ENCODE measurements at places on chromosomes 2 and 18.

GRCh38 chr2:14602309-14602708 is 30.2 kb upstream of the LRATD1 start:
- no peak for DNase-seq

GRCh38 chr2:196067088-196067382 is 1.6 kb downstream of the DNAH7 start:
- no peak for DNase-seq

DNA sequence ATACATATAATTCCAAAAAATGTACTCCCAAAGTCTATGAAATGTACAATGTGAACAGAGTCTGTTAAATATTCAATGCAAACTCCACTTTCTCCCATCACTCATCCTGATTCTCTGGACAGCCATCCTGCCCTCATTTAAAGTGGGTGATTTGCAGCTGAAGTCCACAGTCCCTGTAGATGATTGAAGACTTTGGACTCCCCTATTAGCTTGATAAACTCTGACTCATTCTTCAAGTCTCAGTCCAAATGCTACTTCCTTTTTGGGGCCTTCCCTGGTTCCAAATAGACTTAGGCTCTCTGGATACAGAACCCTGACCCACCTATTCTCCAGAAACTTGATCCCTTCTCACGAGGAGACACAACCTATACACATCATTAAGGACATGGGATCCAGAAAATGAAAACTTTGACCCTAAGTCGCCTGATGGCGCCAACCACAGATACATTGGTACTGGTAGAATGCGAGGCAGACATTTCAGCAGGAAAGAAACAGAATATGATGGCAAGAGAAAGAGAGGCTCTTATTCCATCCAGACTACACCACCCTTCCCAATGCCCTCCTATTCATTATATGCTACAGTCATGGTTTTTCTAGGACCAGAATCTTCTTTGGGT is 122.7 kb downstream of the VIT start:
- DNase-seq, result no peak

DNA sequence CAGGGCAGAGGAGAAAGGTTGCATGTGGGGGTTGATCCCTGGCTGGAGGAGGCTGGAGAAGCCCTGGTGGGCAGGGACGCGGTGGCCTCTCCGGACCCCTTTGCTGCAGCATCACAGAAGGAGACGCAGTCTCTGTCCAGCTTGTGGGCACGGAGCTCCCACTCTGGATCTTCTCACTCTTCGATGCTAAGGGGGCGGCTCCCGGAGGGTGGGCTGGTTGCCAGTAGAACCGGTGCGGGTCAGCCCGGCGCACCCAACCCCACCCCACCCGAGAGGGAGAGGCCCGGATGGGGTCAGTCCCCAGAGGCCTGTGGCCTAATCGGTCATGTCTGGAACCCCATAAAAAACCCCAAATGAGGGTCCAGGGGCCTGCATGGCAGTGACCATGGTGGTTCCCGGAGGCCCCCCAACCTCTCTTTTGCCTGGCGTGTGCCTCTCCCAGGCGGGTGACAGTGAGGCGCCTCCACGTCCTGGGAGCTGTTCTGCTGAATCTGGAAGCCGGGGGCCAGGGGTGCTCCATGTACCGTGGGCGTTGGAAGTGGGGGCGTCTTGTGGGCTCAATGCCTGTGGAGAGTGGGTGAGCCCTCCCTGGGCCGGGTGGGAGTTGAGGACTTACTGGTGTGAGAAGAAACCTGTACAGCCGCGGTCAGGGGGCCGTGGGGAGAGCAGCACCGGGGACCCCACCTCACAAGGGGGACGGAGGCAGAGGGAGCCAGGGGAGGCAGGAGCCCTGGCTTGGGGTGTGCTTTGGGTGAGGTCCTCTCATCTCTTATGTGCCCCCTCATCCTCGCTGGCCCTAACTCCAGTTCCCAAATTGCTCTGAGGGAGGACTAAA is 79.6 kb downstream of the RTP5 start:
- no peak for DNase-seq

GRCh38 chr18:44742718-44743311 is 62.1 kb downstream of the SETBP1 start:
- no peak for DNase-seq

DNA sequence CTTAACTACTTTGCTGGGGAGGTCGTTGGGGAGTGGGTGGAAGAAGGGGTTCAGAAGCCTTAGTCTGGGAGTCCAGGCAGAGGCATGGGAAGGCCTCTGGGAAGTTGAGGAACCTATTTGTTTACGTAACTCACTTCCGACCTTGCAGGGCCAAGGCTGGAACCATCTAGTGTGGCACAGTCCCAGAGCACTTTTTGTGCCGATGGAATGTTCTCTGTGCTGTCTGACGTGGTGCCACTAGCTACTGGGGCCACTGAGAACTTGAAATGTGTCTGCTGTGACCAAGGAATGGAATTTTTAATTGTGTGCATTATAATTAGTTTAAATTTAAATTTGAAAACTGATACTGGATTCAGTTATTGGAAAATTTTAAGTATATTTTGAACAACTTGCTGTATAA is 139.7 kb downstream of the FAM161A start:
- no peak for DNase-seq

GRCh38 chr2:238939074-238939473 is 91.2 kb downstream of the TWIST2 start:
- no peak for DNase-seq

- DNase-seq, result no peak
Measured at GRCh38 chr18:77013811-77014521, 118.6 kb downstream of the MBP start.

- DNase-seq, result no peak
Measured at GRCh38 chr2:47401789-47402554, 984 bp upstream of the MSH2 start.

DNA sequence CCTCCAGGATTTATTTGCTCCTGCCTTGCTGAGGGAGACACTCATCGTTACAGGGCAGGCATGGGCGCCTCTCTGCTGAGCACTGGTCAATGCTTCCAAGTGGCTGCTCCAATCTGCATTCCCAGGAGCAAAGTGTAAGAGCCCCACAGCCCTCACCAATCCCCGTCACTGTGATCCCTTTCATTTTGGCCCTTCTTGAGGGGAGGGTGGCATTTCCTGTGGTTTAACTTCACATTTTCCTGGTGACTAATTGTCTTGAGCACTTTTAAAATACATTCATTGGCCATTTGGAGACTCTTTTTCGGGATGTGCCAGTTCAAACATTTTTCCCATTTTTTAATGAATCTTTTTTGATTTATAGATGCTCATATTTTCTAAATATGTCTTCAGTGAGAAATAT is 33.0 kb downstream of the TPO start:
- DNase-seq, result no peak

GRCh38 chr2:34316788-34317187 is 717.7 kb upstream of the FAM98A start:
- no peak for DNase-seq

DNA sequence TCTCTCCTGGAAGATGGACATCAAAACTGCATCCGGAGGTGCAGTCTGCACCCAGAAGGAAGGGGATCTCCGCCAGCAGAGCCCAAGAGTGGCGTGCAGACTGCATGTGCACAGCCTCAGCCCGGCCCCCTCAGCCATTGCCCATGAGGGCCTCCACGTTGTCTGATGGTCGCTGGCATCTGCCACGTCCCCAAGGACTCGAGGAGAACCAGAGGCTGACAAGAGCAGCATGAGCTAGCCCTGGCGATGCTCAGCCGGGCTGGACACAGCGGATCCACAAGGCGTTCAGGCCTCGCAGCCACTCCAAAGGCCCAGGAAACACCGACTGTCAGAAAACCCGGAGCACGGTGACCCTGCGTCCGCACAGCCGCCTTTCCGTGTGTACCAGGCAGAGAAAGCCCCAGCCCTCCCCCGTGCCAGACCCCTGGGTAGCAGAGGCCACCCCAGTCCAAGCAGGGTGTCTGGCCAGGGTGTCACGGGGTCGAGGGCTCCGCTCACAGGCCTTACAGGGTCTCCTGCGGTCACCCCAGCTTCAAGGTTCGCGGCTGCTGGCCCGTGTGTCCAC is 48.3 kb downstream of the SLC66A2 start:
- DNase-seq, result no peak

DNA sequence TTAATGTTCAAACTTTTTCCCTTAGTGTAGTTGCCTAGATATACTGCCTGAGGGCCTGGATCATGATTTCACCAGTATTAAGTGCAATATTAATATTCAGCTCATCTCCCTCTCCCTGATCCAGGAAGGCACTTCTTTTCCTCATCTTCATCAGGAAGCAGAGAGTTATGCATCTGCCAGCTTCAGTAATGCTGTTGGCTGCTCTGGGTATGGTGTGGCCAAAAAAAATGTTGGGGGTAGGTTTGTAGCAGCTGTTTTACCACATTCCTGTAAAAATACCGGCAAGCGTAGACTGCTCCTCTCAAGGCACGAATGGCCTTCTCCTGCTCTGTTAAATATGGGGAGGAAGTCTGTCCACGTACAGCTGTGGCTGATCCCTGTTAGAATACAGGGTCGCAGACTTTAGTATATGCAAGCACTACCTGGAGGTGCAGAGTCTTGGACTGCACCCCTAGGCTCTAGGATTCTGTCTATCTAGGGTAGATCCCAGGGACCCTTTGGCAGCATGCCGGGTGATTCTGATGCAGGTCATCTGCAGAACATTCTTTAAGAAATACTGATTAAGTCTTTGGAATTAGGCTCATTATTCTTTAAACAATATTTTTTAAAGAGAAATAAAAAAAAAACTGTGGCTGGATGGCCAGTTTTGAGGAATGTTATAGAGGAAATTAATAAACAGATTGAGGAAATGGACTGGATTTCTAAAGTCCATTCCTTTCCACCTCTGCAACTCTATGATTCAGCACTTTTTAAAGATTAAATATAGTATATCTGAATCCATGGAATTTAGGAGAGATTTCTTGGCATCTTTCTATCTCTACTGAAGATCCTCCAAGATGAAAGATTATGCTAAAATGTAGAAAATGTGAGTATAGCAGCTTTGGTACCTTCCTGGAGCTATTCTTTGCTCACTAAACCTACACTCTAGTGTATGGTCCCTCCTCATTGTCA is 21.0 kb upstream of the GLS start:
- DNase-seq, result no peak

DNA sequence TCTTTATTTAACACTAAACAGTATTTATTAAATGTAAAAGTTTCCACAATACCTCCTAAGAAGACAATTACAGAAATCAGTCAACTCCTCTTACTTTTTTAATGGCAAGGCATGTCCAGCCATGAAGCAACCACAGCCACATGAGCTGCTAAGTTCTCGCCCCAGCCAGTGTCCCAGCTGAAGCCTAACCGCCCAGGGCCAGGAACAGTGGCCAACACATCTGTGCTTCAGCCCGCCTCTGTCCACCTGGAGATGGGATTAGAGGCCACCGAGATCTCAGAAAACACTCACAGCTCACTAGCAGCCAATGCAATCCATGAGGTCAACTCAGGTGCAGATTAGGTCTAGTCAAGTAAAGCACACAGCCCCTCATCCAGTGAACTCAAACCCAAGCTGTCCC is 40.2 kb downstream of the PID1 start:
- DNase-seq, result no peak

DNA sequence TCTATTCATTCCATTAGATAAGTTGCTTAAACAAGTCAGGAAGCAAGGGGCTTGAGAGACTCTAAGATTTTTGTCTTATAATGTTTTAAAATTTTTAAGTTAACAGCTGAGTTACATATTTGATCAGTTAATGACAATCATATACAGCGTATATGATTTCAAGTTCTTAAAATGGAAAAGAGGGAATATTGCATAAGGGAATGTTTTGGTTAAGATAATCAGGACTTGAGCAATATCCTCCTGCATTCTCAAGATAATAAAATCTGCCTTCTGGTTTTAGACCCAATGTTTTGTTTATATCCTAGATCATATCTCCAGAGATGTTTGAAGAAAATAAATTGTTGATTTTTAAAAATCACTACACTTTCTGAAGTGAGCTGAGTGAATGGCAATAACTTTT is 13.4 kb upstream of the DYNC1I2 start:
- DNase-seq, result no peak

- DNase-seq, result no peak
Measured at GRCh38 chr18:8031496-8031895, 464.4 kb downstream of the PTPRM start.

- DNase-seq, result no peak
Measured at GRCh38 chr2:71458413-71459083, 5.2 kb downstream of the DYSF start.

- no peak for DNase-seq
Measured at GRCh38 chr2:83944191-83944590, 514.9 kb downstream of the SUCLG1 start.

DNA sequence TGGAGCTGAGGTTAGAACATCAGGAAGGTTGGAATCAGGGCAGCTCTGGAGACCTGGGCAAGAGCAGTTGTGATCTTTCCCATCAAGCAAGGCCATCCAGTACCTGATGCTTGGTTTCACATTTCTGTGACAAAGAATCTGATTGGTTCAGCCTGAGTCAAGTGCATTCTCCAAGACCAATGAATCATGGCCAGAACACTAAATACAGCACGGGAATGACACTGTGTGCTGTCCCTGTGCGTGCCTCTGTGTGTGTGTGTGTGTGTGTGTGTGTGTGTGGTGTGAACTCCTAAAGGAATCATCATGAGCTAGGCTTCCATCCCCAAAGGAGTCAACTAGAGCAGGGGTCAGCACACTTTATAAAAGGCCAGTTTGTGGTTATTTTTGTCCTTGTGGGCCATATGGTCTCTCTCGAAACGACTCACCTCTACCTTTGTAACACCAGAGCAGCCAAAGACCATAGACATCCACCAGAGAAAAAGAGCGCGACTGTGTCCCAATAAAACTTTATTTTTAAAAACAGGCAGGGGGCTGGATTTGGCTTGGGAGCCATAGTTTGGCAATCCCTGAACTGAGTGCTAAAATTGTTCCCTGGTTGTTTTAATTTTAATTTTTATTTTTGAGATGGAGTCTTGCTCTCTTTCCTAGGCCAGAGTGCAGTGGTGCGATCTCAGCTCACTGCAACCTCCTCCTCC is 99.7 kb downstream of the INHBB start:
- no peak for DNase-seq

- no peak for DNase-seq
Measured at GRCh38 chr2:215756346-215756730, 257.0 kb downstream of the MREG start.

GRCh38 chr2:54476852-54477251 is 20.7 kb downstream of the SPTBN1 start:
- DNase-seq, result no peak

GRCh38 chr2:191362841-191363240 is 117.6 kb downstream of the MYO1B start:
- no peak for DNase-seq

DNA sequence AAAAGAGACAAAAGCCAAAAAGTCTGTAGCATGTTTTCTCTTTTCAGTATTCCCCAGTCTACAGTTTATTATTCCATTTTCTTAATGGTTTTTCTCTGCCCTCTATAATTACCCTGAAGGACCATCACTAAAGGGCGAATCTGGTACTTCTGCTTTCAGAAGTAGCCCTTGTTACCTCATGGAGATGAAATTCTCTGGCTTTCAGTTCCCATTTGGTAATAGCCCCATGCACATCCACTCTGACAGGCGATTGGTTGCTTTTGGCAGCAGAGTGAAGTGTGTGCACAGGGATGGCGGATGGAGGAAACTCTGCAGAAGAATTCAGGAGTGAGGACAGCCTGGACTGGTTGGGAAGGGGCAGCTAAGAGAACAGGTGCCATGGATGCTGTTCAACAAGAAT is 66.3 kb upstream of the NABP1 start:
- DNase-seq, result no peak

DNA sequence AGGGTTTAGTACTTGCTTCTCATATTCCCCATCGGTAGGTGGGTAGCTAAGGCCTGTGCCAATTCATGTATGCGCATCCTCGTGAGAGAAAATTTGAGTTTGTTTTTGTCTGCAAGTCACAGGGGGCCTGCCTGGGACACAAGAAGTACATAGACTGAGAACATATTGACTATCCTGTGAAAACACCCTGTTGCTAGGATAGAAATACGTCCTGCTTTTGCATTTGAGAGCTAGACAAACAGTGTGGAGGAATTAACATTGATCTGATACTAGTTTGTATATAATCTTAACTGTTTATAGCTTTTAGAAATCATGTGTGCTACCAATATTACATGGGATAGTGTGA is 10.9 kb downstream of the WDR7 start:
- no peak for DNase-seq

Data from NCI-H187 treated with DMSO at 0.1 percent for 48 hours (cell line).